H1 (cell line): ENCODE measurements at places on chromosomes 7 and 10. TPM values are rescaled to one million over a fixed set of nuclear protein-coding genes. Genes with fewer than 3 reads are reported as not detected.

GRCh38 chr10:107423903-107424302, 259.4 kb upstream of the SORCS1 start:
- H3K4me3 ChIP-seq = no peak overlapping the region
- no peaks in the 10 kb centered on the region for H3K36me3 ChIP-seq
- no peak for DNase-seq
- no peaks in the 10 kb centered on the region for H3K4me1 ChIP-seq

DNA sequence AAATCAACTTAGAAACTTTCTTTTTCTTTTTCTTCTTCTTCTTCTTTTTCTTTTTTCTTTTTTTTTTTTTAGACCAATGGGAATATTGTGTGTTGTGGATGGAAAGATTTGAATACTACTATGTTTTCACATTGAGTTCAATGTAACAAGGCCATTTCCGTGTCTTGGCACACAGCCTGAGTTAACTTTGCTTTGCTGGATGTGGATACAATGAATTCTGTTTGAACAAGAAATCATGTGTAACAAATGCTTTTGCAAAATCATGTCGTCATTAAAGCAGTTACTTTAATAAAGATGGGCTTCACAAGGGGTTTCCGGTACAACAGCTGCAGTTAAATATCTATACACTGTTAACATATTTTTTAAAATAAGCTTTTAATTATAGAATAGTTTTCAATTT, 13.5 kb upstream of the ENTPD1 start:
- no peaks in the 10 kb centered on the region for H3K27me3 ChIP-seq
- no peak overlapping the region for H3K27ac ChIP-seq
- no peak overlapping the region for H3K4me3 ChIP-seq
- H3K4me1 ChIP-seq = no peaks in the 10 kb centered on the region

GRCh38 chr10:48500771-48501170, 104.1 kb downstream of the ARHGAP22 start:
- no peak overlapping the region for H3K4me3 ChIP-seq
- H3K4me1 ChIP-seq = peaks cover 3% of the 10 kb centered on the region; the same call in 1 of the 2 replicates
- H3K27ac ChIP-seq = no peak overlapping the region

DNA sequence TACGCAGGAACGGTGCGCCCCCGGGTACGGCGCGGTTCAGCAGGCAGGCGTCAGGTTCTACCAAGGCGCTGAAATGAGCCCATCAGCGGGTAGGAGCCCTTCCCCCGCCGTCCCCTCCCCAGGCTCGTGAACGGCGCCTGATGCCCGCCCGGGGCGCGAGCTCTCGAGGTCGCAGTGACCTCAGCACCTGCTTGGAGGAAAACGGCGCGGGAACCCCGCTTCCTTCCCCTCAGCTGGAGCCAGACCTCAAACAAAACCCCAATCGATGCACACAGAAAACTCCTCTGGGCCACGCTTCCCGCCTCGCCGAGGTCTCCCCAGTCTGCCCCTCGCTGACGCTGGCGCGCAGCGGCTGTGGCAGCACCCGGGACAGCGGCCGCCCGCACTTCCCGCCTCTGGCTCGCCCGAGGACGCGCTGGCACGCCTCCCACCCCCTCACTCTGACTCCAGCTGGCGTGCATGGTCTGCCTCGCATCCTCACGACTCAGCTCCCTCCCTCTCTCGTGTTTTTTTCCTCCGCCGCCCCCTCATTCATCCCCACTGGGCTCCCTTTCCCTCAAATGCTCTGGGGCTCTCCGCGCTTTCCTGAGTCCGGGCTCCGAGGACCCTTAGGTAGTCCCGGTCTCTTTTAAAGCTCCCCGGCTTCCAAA, 514 bp upstream of the GAD2 start:
- peak; percentile 87 for DNase-seq
- peak overlapping the region; percentile 62 for H3K4me3 ChIP-seq
- H3K4me1 ChIP-seq = peaks cover 28% of the 10 kb centered on the region
- peaks cover 84% of the 10 kb centered on the region for H3K27me3 ChIP-seq

- H3K4me1 ChIP-seq = peaks cover 8% of the 10 kb centered on the region
- no peak overlapping the region for H3K4me3 ChIP-seq
- H3K27me3 ChIP-seq = no peaks in the 10 kb centered on the region; the same call in 1 of the 2 replicates
- H3K27ac ChIP-seq = no peak overlapping the region
- DNase-seq = no peak
Measured at GRCh38 chr7:157151626-157152339, 13.1 kb downstream of the UBE3C start.

- no peaks in the 10 kb centered on the region for H3K27me3 ChIP-seq
- H3K27ac ChIP-seq = no peak overlapping the region
- no peak overlapping the region for H3K4me3 ChIP-seq
- peak; percentile 90 for DNase-seq
- H3K36me3 ChIP-seq = no peaks in the 10 kb centered on the region
- H3K4me1 ChIP-seq = peaks cover 7% of the 10 kb centered on the region
Measured at GRCh38 chr7:30564243-30564892, 30.3 kb upstream of the GARS1 start.

GRCh38 chr7:146660839-146661238, 544.2 kb downstream of the CNTNAP2 start:
- no peaks in the 10 kb centered on the region for H3K27me3 ChIP-seq
- no peaks in the 10 kb centered on the region for H3K4me1 ChIP-seq
- H3K36me3 ChIP-seq = no peaks in the 10 kb centered on the region
- no peak overlapping the region for H3K4me3 ChIP-seq

DNA sequence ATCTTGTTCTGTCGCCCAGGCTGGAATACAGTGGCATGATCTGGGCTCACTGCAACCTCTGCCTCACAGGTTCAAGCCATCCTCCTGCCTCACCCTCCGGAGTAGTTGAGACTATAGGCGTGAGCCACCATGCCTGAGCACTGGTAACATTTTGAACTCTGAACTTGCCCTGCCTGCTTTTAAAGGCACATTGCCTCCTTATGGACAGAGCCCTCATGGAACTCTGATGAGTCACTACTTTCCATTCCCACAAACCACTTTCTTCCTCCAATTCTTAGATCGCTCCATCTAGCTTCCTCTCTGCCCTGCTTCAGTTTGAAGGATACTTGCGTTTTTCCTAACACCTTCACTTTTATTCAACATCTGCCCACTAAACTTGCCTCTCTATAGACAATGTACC, 38.1 kb downstream of the PRPS1L1 start:
- H3K27ac ChIP-seq = no peak overlapping the region
- no peaks in the 10 kb centered on the region for H3K4me1 ChIP-seq
- H3K27me3 ChIP-seq = no peaks in the 10 kb centered on the region
- H3K4me3 ChIP-seq = no peak overlapping the region

GRCh38 chr7:107027208-107027607, 17.3 kb upstream of the PRKAR2B start:
- no peak overlapping the region for H3K27ac ChIP-seq
- H3K4me3 ChIP-seq = no peak overlapping the region
- DNase-seq = no peak
- no peaks in the 10 kb centered on the region for H3K27me3 ChIP-seq

GRCh38 chr7:29793507-29793906, 12.8 kb upstream of the WIPF3 start:
- no peaks in the 10 kb centered on the region for H3K36me3 ChIP-seq
- no peak overlapping the region for H3K4me3 ChIP-seq
- H3K27ac ChIP-seq = no peak overlapping the region
- no peaks in the 10 kb centered on the region for H3K4me1 ChIP-seq
- no peaks in the 10 kb centered on the region for H3K27me3 ChIP-seq

DNA sequence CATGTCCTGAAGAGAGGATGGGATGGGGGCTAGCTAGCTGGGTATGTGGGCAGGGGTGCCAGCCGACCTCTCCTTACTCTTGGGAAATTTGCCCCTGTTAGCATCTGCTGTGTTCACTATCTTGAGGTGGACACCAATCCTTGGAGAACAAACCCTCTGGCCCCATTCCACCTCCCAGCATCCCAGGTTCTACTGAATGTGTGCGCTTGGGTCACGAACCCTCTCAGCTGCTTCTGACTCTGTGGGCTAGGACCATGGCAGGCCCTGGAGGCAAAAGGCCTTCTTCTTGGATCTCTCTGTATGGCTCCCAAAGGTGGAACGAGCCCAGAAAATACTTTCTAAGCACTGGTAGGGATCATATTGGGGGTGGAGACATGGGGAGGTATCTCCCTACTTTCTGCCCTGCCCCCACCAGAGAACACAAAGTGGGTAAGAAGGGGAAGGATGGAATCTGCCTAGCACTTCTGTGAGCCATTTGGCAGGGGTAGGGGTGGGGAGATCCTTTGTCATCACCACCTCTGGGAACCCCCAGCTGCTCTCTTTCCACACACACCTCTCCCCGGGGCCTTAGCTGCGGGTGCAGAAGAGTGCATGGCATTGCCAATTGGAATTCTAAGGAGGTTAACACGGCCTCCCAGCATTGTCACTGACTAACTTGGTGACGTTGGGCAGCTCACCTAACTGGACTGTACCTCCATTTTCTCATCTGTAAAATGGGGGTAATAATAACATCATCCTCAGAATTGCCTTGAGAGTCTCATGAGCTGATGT, 7.7 kb downstream of the UNC5B start:
- H3K4me3 ChIP-seq = no peak overlapping the region
- peaks cover 25% of the 10 kb centered on the region for H3K4me1 ChIP-seq
- H3K27ac ChIP-seq = no peak overlapping the region

- H3K4me1 ChIP-seq = peaks cover 7% of the 10 kb centered on the region
- DNase-seq = no peak
- no peak overlapping the region for H3K27ac ChIP-seq
- H3K36me3 ChIP-seq = peaks cover 13% of the 10 kb centered on the region
- no peaks in the 10 kb centered on the region for H3K27me3 ChIP-seq
- no peak overlapping the region for H3K4me3 ChIP-seq
Measured at GRCh38 chr10:77836299-77836820, 90.2 kb downstream of the DLG5 start.

DNA sequence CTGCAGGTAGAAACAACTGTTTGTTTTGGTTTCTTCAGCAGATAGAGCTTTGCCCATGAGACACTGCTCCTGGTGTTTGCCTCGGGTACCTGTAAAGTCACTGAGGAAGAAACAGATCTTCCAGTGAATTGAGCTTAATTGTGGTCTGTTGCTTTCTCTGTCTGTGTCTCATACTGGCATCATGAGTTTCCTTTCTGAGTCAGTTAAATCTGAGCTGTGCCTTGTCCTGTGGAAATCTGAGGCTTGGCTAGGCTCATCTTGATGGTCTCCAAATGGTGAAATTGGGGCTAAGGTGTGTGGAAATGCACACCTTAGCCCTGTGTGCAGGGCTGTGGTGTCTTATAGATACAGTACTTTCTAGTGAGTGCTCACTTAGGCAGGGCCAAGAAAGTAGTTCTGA, 67.4 kb downstream of the GBF1 start:
- no peaks in the 10 kb centered on the region for H3K4me1 ChIP-seq
- no peak for DNase-seq
- H3K27ac ChIP-seq = no peak overlapping the region
- no peaks in the 10 kb centered on the region for H3K36me3 ChIP-seq
- H3K27me3 ChIP-seq = no peaks in the 10 kb centered on the region

DNA sequence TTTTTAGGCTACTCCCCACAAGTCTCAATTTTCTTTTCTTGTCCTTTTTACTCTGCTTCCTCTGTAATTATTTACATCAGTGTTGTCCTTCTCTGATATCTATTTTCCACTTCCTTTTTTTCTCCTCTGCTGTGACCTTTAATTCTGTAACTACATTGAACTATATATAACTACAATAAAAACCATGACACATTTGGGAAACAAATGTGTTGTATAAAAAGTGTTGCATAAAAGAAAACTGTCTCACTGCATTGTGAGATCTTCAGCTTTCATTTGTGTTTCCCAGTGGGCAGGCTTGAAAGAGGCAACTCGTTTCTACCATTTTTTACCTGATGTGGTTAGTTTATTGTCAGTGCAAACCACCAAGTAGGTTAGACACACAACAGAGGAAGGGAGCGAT, 483.9 kb upstream of the NRP1 start:
- DNase-seq = no peak
- no peaks in the 10 kb centered on the region for H3K36me3 ChIP-seq
- H3K4me1 ChIP-seq = peaks cover 3% of the 10 kb centered on the region; the same call in 1 of the 2 replicates
- H3K27ac ChIP-seq = no peak overlapping the region
- no peaks in the 10 kb centered on the region for H3K27me3 ChIP-seq

- no peak overlapping the region for H3K27ac ChIP-seq
- H3K27me3 ChIP-seq = no peaks in the 10 kb centered on the region
- H3K36me3 ChIP-seq = no peaks in the 10 kb centered on the region
- peaks cover 12% of the 10 kb centered on the region for H3K4me1 ChIP-seq
Measured at GRCh38 chr7:138750901-138751464, 46.8 kb upstream of the TMEM213 start.

DNA sequence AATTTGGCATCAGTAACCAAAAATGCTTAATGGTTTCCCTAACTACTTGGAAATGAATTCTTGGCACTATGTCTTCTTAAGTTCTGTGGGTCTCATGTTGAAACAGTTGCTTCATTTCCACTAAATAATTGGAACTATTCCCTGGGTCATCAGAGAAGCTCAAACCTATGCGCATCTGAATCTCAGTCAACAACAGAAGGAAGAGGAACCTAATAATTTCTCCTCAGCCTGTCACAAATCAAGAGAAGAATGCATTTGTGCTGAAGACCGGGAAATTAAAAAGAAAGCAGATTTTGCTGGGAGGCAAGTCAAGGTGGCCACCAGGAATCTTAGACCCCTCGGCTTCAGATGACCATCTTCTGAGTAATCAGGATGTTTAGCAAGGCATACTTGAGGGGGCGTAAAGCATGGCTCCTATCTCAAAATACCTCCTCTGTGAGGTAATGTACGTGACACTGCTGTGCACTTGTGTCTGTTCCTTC, 41.4 kb downstream of the TOMM7 start:
- H3K4me3 ChIP-seq = no peak overlapping the region
- no peaks in the 10 kb centered on the region for H3K4me1 ChIP-seq
- no peaks in the 10 kb centered on the region for H3K27me3 ChIP-seq
- H3K27ac ChIP-seq = no peak overlapping the region
- no peak for DNase-seq

GRCh38 chr10:98815039-98815885, 368.5 kb upstream of the HPS1 start:
- no peak overlapping the region for H3K27ac ChIP-seq
- no peak overlapping the region for H3K4me3 ChIP-seq
- no peaks in the 10 kb centered on the region for H3K36me3 ChIP-seq

DNA sequence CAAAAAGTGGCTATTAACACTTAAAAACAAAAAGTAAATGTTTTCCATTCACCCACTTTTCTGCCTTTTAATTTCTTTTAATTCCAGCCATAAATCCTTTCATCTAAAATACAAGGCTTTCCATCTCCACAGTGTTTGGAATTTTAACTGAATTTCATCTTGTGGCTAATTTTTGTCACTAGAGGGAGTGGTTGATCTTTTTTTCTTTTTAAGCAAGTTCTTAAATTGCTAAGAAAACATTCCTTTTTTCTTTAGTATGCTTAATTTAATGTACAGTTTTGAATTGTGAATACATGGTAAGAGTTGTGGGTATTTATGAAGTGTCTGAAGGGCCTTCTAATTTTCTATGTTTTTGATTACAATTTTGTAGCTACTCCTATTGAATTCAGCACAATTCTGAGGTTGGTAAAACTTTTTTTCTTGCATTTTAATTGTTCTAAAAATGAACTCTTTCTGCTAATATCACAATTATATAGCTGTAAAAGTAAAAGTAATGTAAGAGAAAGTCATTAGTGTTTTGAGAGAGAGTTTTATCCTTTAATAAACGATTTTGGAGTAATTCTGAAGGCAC, 54.9 kb upstream of the ANK3 start:
- no peak overlapping the region for H3K27ac ChIP-seq
- no peaks in the 10 kb centered on the region; the same call in 1 of the 2 replicates for H3K4me1 ChIP-seq

GRCh38 chr7:24017519-24017918, 266.5 kb upstream of the NPY start:
- H3K27ac ChIP-seq = no peak overlapping the region
- H3K4me3 ChIP-seq = no peak overlapping the region
- H3K4me1 ChIP-seq = no peaks in the 10 kb centered on the region
- H3K27me3 ChIP-seq = no peaks in the 10 kb centered on the region
- H3K36me3 ChIP-seq = no peaks in the 10 kb centered on the region
- DNase-seq = no peak

Gene ASAH2
- 2.0 and 3.1 TPM in 2 replicates for total RNA-seq

Gene AGMO
- 0.22 and 0.38 TPM in 2 replicates for total RNA-seq

Gene HIF1AN
- total RNA-seq = 59.7 and 62.8 TPM in 2 replicates

Gene PHYHIPL
- 0.33 and 0.48 TPM in 2 replicates for total RNA-seq

Gene TMEM225B
- not detected in 2 replicates for total RNA-seq

Gene ACSM6
- 0.27 TPM in 1 of 2 replicates, not detected in the other for total RNA-seq

Gene TAS2R3
- 0.59 and 0.99 TPM in 2 replicates for total RNA-seq

Gene WAC
- 122 and 128 TPM in 2 replicates for total RNA-seq

Gene NKX2-3
- total RNA-seq = not detected in 2 replicates
